ENCODE measurements at places on chromosomes 4 and X.

DNA sequence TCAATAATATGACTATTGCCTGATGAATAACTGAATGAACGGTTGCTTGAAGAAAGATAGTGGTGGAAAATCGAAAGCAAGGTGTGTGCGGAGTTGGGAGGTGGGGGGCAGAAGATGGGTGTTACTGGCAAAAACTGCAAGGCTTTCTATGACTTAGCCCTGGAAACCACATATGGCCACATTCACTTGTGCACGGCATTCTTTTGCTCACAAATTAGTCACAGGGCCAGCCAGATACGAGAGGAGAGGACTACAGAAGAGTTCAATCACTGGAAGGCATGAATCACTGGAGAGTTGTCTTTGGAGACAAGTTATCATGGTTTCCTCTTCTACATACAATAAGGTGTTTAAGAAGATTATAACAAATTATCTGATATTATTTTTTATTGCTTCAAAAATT lies 626.5 kb upstream of the CPEB2 start:
- DNase-seq: no peak
- H3K36me3 ChIP-seq: no peaks in the 10 kb centered on the region
- no peak overlapping the region for H3K4me3 ChIP-seq
- H3K27ac ChIP-seq: no peak overlapping the region

DNA sequence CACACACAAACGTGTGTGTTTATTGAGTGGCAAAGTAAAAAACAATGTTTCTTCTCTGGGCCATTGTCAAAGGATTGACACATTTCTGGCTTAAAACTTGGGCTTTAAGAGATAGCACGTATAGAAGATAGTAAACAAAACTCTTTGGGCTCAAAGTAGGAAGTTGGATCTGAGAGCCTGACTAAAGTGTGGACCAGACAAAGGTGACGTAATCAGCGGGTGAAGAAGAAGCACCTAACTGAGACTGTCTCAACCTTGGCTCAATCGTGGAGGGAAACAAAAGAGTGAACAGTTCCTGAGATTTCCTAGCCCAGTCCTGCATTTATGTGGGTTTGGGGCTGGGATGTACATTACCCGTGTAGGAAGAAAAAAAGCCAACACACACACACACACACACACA lies 13.7 kb downstream of the PFKFB1 start:
- no peaks in the 10 kb centered on the region for H3K27me3 ChIP-seq
- DNase-seq: no peak
- H3K36me3 ChIP-seq: no peaks in the 10 kb centered on the region
- H3K27ac ChIP-seq: no peak overlapping the region

DNA sequence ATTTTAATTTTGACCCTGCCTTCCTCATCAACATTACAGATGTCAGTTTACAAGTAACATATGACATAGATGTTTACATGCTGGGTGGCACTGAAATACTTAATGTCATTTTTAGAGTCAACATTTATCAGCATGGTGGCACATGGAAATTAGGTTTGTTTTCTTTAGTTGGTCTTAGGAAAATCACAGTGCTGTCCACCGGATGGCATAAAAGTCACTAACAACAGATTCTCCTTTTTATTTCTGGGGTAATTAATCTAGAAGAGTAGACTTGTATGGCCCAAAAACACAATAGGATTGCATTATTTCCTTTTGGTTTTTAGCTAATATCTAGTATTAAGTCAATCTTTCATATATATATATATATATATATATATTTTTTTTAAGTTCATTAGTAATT lies 88.6 kb upstream of the HHIP start:
- H3K27ac ChIP-seq: no peak overlapping the region
- no peaks in the 10 kb centered on the region for H3K27me3 ChIP-seq
- no peaks in the 10 kb centered on the region for H3K4me1 ChIP-seq
- no peak overlapping the region for H3K4me3 ChIP-seq
- DNase-seq: no peak

DNA sequence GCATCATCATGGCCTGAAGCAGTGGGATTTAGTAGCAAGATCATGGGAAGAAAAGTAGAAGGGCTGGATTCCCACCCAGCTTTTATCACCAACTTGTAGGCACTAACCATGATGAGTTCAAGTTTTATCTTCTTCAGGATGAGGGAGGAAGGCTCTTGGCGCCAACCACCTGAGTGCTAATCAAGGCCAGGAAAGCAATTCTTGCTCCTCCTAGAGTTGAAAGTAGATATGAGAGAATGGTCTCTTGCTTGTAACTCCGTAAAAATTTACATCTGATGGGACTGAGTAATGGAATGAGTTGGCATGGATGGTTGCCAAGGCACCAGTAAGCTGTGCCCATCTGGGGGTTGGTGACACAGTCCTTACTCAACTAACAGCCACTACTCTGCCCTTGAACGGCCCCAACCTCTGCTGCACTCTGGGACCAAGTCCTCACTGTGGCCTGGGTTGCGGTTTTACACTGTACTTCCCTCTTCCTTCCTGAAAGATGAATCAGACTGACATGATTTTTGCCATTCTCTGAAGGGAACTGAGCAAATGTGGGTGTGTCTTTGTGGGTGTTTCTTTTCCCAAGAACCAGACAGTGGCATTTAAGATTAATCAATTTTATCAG lies 39.4 kb upstream of the NDP start:
- H3K4me3 ChIP-seq: no peak overlapping the region
- no peaks in the 10 kb centered on the region for H3K4me1 ChIP-seq
- DNase-seq: no peak
- no peaks in the 10 kb centered on the region for H3K27me3 ChIP-seq
- no peak overlapping the region for H3K27ac ChIP-seq

DNA sequence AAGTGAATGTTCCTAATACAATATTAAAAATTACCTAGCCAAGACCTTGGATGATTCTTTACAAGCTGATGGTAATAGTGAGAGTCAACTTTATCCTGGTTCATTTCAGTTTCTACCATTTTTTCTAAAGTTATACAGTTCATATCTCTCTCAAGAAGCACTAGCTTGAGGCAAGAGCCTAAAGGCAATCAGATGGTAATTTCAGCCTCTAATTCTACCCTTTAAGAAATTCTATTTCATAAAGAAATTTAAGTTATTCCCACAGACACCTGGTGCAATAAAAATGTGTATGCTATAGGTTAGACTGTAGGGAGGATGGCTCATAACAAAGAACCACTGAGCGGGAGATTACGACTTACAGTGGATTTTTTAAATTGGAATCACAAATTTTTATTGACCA lies 984.2 kb upstream of the ADGRL3 start:
- DNase-seq: no peak
- H3K4me3 ChIP-seq: no peak overlapping the region
- H3K27me3 ChIP-seq: no peaks in the 10 kb centered on the region
- no peak overlapping the region for H3K27ac ChIP-seq
- no peaks in the 10 kb centered on the region for H3K4me1 ChIP-seq
- no peaks in the 10 kb centered on the region for H3K36me3 ChIP-seq

DNA sequence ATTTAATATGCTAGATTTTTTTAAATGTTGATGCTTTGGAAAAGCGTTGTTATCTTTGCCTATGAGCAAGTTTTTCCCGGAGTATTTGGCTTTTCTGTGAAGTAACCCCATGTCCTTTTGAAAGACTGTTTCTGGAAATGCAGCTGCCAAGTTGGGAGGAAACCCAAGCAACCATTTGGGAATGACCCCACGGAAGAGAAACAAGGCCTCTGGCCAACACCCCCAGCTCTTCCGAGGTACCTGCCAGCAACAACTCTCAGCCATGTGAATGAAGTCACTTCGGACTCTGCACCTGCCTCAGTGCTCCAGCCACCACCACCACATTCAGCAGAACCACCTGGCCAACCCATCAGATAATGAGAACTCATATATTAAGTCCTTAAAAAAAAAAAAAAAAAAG lies 36.2 kb upstream of the DHRSX start:
- no peak overlapping the region for H3K27ac ChIP-seq
- H3K36me3 ChIP-seq: no peaks in the 10 kb centered on the region
- DNase-seq: no peak

GRCh38 chrX:11462136-11462535 lies 168.9 kb downstream of the AMELX start:
- no peak overlapping the region for H3K27ac ChIP-seq
- no peak overlapping the region for H3K4me3 ChIP-seq
- peaks cover 16% of the 10 kb centered on the region for H3K4me1 ChIP-seq
- H3K27me3 ChIP-seq: no peaks in the 10 kb centered on the region

- no peaks in the 10 kb centered on the region for H3K27me3 ChIP-seq
- H3K36me3 ChIP-seq: no peaks in the 10 kb centered on the region
- no peaks in the 10 kb centered on the region for H3K4me1 ChIP-seq
- H3K4me3 ChIP-seq: no peak overlapping the region
- no peak overlapping the region for H3K27ac ChIP-seq
Measured at GRCh38 chr4:92988301-92988700, 684.5 kb downstream of the GRID2 start.

DNA sequence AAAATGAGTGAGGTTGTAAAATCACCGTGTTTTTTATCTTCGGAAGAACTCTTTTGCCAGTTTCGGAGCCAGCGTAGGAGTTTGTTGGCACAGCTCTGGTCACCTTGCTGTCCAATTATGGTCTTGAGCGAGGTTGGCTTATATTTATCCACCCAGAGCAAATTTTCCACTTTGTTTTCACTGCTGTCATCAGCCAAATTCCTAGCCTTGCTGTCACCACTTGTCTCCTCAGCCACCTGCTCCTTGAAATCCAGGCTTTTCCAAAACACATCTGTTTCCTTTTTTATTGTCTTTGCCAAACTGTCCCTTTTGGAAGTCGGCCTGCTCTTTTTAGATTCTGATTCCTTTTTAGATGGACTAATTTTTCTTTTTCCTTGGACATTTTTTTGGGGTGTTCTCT lies 57.6 kb downstream of the RFC1 start:
- DNase-seq: no peak
- H3K4me3 ChIP-seq: no peak overlapping the region
- no peaks in the 10 kb centered on the region for H3K4me1 ChIP-seq
- no peaks in the 10 kb centered on the region for H3K27me3 ChIP-seq
- H3K36me3 ChIP-seq: peaks cover 5% of the 10 kb centered on the region
- no peak overlapping the region for H3K27ac ChIP-seq

All from esophagus muscularis mucosa (tissue), 4 donors.